ENCODE measurements at places on chromosomes 2 and 18.

DNA sequence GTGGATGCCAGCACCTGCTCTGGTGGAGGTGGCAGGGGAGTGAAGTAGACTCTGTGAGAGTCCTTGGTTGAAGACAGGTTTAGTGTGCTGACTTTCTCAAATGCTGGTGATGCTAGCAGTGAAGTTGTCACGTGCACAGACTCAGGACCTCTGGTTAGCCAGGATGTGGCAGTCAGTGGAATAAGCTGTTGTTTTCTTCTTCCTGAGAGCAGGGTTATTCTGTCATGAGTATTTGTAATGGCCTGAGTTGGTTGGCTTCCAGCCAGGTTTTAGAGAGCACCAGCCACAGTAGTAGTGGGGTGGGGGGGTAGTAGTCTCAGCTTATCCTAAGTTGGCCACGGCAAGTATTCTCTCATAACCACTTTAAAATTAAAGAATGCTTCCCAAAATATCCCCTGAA, 238.5 kb upstream of the FBXO11 start:
- no peak for DNase-seq

GRCh38 chr18:2513616-2514015, 57.7 kb downstream of the METTL4 start:
- no peak for DNase-seq

DNA sequence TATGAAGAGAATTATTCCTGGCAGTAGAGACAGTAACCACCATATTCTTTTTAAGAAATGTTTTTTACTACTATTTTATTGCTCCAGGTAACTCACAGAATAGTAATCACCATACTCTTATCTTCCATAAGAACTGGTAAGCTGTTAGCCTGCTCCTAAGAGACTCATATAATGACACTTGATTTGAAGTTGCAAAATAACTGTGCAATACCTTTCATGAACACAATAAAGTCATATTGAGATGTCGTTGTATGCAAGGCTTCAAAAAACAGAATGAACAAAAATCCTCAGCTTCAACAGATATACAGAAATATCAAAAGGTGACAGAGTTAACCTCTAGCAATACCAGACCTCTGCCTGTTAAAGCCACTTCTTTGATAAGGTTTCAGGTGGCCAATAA, 360.1 kb downstream of the NBAS start:
- no peak for DNase-seq

DNA sequence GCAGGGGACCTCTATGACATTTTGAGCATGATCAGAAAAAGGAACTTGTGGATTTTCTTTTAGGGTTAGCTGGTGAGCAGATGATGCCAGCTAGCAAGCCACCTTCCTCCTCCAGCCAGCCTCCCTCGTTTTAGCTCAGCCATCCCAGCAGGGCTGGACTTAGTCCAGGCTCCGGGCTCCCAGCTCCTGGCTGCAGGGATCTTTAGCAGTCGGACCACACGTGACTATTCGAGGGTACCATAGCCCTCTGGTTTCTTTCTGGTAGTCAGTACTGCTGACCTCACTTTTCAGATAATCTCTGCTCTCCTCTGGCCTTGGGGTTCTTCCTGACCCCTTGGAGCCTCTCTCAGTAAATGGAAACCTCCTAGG, 31.8 kb downstream of the NCK2 start:
- DNase-seq = no peak

DNA sequence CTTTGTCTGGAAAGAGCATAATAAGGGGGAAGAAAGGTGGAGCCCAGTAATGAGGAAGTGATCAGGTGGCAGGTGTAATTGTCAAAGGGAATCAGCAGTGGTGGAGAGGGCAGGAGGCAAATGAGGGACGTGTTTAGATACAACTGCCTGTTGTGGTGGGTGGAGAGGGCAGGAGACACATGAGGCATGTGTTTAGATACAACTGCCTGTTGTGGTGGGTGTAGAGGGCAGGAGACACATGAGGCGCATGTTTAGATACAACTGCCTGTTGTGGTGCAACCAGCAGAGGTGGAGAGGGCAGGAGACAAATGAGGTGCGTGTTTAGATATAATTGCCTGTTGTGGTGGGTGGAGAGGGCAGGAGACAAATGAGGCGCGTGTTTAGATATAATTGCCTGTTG, 173.1 kb downstream of the ANKRD30B start:
- no peak for DNase-seq

DNA sequence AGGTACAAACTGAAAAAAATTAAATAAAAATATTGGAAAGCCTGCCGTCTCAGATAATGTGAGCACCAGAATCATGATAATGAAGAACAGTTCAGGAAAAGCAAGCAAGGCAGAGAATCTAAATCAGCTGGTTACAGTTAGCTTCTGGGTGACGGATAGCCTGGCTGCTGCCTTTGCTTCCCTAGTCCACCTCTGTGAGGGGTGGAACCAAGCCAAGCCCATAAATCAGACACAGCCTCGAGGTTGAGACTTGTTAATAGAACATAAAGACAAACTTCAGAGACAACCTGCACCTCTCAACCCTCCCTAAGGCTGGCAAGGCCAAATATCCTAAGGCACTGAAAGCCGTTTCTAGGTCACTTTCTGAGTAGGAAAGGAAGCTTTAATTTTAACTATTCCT, 334.7 kb upstream of the SLC39A10 start:
- no peak for DNase-seq

DNA sequence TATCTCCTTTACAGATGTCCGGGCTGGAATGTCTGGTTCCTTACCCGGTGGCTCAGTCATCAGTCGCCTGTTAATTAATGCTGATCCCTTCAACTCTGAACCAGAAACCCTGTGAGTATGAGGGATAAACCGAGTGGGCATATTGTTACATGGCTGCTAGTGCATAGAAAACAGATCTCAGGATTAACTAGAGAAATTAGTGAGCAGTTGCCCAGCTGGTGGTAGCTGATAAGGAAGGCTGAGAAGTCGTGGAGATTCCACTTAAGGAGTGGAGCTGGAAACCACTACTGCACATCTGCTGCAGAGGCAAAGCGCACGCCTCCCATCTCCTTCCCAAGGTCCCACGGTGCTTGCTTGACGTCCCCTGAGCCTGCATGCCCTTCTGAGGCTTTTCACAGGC, 97.7 kb downstream of the DGKD start:
- no peak for DNase-seq

GRCh38 chr2:218041302-218042168, 27.5 kb upstream of the RUFY4 start:
- DNase-seq = no peak

DNA sequence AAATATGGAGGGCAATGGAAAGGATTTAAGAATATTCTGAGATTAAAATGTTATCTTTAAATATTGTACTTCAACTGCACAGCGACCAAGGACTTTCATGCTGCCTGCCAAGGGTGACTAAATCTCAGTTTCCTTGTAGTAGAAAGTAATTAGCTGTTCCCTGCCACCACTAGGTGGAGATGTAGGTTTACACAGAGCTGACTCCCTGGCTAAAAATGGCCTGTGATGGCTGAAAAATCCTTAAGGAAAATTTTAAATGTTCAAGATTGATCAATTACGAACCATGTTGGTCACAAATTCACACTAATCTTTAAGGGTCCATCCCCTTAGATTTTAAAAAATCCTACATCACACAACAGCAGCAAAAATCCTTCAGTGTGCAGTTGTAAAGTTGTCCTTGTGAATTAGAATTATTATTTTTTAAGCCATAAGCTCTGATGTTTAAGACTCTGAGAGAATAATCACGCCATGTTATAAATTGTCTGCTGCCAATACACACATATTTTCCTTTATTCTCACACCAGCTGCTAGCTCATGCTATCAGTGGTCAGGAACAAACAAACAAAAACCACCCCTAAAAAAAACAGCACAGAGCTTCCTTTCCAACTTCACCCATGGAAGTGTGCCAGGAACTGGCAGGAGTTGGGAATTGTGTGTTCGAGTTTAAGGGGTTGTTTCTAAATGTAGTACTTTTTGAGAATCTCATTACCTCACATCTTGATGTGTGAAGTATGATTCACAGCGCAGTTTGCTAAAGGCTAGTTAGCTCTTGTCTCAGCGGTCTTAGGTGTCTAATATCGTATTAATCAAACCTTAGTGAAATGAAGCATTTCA, 399.8 kb downstream of the TMEM182 start:
- DNase-seq = peak; percentile 11

DNA sequence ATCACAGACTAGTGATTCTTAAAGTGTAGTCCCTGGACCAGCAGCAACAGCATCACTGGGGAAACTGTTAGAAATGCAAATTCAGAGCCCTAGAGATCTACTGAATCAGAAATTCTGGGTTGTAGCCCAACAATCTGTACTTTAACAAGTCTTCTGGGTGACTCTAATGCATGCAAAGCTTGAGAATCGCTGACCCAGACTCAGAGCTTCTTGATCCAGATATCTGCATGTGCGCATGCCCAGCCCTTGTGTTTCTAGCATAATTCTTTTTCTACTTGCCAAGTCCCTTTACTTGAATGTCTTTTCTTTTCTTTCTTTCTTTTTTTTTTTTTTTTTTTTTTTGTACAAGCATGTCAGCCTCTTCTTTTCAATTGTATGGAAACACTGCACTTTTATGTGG, 60.4 kb downstream of the FIGN start:
- DNase-seq = no peak

DNA sequence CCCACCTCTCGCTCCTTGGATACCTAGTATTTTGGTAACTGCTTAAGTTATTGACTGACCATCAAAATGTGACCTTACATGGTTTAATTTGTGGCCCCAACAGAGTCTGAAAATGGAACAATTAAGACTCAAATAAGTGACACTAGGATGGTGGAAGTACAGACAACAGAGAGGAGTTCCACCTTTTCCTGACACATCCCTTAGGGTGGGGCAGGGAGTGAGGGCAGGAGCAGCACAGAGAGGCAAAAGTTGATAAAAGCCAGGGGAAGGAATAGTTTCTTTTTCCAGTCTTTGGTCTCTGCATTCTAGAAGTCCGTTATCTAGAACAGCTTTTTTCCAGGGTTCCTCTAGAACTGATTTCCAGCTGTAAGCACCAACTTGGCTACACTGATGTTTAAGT, 32.2 kb downstream of the FTCDNL1 start:
- DNase-seq = no peak

DNA sequence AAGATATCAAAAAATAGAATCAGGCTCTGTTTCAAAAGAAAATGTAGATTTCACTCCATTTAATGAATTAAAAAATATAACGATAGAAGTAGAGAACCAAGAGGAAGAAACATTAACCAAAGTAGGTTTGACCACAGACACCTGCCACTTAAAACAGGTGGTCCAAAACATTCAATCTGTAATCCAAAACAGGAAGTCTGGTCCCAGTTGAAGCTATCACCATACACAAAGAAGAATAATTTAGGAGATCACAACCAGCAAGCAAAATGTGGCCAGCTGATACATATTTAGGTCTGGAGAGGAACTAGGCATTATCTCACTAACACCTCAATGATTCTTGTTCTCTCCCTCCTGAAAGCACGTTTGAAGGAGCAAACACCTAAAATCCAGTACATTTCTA, 73.1 kb downstream of the FTCDNL1 start:
- no peak for DNase-seq

GRCh38 chr2:105910497-105911238, 166.0 kb downstream of the NCK2 start:
- DNase-seq = no peak

- no peak for DNase-seq
These were observed 34.9 kb upstream of the CTDP1 start for GRCh38 chr18:79644666-79645057.

- DNase-seq = no peak
These were observed 5.7 kb downstream of the CTDP1 start for GRCh38 chr18:79685281-79685680.

GRCh38 chr2:96771796-96772618, 11.3 kb downstream of the CNNM4 start:
- no peak for DNase-seq

- no peak for DNase-seq
These were observed 187.0 kb upstream of the COL3A1 start for GRCh38 chr2:188787021-188787657.

GRCh38 chr18:63142594-63143225, 176.9 kb downstream of the BCL2 start:
- DNase-seq = no peak

- DNase-seq = no peak
These were observed 3.6 kb upstream of the MYOM1 start for GRCh38 chr18:3223356-3223755.

GRCh38 chr2:174078275-174078674, 113.1 kb upstream of the SP3 start:
- DNase-seq = no peak

GRCh38 chr18:35095983-35096676, 54.9 kb downstream of the MAPRE2 start:
- DNase-seq = no peak

DNA sequence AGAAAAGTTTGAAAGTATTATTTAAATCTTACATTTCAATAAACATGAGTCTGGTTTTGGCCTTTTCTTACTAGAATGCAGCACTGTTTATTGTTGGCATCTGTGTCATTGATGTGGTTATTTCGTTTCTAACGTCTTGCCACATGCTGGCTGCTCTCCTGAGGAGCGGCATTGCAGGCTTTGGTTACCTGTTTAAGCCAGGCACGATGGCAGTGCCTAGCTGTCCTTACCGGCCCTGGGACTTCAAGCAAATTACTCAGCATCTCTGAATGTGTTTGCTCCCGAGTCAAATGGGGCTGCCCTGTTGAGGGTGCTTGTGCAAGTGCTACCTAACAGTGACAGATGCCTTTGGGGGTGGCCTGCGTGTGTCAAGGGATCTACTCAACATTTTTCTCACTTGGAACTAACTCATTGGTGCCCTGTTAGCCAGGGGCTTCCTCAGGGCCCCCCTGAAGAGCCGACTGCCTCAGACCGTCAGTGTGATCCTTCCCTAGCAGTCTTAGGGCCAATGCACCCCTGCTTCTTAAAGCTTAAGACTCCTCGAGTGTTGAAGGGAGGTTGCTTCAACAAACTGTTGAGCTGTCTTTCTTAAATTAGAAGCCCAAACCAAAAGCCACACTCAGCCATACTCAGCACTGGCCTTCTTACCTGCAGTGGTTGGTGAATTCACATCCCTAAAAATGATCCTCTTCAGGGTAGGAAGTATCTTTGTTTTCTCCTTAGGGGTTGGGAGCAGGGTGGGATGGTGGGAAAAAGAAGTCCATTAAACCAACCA, 151.5 kb downstream of the NCK2 start:
- no peak for DNase-seq

- DNase-seq = no peak
These were observed 337.0 kb downstream of the EIPR1 start for GRCh38 chr2:3040496-3041140.

DNA sequence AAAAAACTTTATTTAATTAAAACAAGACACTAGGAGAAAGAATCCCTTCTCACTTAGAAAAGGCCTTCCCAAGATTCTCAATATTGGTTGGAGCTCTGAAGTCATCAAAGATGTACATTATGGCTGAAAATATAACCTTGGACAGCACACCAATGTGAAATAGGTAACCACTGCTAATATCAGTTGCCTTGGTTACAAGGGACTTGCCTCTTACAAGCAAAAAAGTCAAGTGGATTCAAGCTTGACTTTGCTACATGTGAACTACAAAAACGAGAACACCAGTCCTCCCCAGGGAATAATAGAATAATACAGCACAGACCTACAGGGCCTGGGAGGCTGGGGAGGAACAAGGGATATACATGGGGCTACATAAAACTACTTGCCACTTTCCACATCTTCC, 46.1 kb downstream of the NABP1 start:
- no peak for DNase-seq

- no peak for DNase-seq
These were observed 93.2 kb downstream of the DHRS9 start for GRCh38 chr2:169162613-169163012.

GRCh38 chr2:172084395-172084644, 987 bp upstream of the DLX1 start:
- no peak for DNase-seq

- DNase-seq = peak; percentile 36
These were observed 58.3 kb downstream of the FBXO36 start for GRCh38 chr2:229980431-229981184.

- DNase-seq = no peak
These were observed 292.5 kb upstream of the FAM98A start for GRCh38 chr2:33891616-33892015.

GRCh38 chr2:44347526-44347925, 13.8 kb downstream of the PREPL start:
- DNase-seq = no peak
